ENCODE measurements at places on chromosomes 3 and 15.

- DNase-seq, result no peak
Observed at GRCh38 chr15:74784426-74785193, 2.7 kb downstream of the CSK start.

DNA sequence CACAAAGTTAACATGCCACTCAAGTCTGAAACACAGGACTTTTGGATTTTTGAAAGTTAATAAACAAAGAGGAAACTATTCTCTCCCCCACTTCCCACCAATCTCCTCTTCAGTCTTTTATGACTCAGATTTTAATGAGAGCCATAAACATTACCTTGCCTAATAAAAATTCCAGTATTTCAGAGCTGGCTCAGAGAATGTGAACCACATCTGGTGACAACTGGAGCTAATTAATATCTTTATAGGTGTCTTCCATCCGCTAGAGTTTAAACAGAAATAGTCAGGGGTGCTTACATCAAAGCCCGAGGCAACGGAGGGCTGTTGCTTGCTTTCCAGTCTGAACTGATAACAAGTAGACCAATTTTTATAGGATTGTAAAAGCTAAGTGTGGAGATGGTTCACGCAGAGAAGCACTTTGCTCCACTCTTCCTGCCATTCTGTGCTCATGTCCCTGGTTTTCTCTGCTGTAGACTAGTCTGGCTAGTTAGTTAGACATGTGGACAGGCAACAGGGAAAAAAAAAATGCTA is 363.6 kb downstream of the NR2F2 start:
- no peak for DNase-seq

- no peak for DNase-seq
Observed at GRCh38 chr3:113275258-113275556, 63.9 kb downstream of the BOC start.

DNA sequence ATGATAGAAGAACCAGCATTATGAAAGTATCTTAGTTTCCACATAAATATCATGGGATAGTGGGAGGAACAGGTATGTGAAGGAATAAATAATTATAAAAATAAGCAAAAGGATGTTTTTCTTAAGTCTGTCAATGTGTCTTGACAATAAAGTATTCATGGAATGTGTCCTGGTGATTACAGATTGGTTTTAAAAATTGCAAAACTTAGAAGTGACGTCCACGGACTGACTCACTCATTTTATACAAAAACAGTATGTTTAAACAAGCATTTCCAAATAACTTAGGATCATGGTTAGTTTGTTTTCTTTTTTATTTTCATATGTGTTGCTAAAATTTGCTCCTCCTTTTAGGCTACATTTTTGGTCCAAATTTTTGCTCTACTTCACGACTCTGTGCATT is 687.0 kb upstream of the NECTIN3 start:
- no peak for DNase-seq

DNA sequence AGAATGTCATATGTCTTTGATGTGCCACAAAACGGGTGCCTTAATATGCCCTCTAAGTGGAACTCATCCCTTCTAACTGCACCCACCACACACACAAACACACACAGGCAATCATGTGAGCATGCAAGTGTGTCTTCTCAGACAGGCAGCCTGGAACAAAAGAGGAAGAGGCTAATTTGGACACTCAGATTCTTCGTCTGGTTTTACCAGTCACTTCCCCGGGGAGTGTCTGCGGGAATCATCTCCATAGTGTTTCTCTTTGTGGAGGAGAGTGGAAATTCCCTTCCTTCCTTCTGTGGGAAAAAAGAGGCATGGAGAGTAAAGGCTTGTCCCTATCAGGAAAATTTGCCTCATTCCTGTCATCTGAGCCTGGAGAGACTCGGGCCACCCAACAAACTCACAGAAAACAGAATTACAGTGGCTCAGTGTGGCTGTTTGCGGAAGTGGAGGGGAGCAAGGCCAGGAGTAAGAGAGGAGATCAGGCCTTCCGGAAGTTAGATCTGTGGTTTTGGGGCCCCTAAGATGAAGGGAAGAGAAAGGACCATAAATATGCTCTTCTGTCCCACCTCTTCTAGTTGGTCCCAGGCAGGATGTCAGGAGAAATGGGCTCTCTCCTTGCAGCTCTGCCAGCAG is 212.6 kb upstream of the SEMA6D start:
- DNase-seq, result no peak

- no peak for DNase-seq
Observed at GRCh38 chr3:129346695-129347457, 68.2 kb downstream of the HMCES start.

- DNase-seq, result no peak
Observed at GRCh38 chr3:32284443-32285212, 46.1 kb downstream of the CMTM8 start.

GRCh38 chr15:25989327-25989726 is 126.2 kb upstream of the ATP10A start:
- no peak for DNase-seq

DNA sequence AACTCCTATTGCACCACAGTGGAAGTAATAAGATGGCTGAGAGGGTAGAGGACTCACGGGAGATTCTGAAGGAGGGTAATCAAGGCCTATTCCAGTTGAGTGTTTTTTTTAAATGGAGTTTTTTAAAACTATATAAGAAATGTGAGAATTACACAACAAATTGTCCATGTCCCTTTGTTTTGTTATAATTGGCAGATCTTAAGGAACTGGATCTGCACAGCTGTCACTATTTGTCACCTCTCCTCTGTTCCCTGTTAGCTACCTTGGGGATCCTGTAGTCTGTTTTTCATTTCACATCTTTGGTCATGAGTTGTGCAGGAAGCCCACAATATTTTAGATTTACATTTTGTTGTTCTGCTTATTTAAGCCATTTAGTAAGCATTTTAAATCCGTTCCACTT is 77.3 kb upstream of the TSPAN3 start:
- no peak for DNase-seq

DNA sequence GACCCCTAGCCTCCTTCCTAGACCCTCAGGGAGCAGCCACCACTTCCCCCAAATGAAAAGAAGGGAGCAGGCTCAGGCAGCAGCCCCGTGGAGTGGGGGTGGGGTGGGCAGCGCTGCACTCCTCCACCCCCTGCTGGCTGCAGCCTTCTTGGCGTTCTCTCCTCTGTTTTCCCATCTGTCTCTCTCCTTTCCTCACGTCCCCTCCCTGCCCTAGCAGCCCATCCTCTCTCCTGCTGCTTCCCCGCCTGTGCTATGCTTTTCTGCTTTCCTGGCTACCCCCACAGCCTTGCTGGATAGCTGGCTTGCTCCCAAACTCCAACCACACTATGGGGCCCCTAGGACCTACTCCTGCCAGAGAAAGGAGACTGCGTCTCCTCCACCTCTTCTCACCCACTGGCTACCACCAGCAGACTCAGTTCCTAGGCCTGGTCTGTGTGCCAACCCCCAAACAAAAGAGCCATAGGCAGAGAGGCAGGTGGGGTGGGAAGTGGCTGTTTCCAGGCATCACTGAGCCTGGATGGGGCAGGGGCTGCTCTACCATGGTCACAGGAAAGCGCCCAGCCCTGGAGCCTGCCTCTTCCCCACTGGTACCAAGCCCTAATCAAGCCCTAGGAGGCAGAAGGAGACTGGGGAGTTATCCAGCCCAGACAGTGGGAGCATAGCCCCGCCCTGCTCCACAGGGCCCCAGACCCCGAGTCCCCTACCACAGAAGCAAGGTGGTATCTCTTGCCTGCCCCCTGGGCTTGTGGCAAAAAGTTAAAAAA is 3.4 kb upstream of the DISP2 start:
- no peak for DNase-seq

DNA sequence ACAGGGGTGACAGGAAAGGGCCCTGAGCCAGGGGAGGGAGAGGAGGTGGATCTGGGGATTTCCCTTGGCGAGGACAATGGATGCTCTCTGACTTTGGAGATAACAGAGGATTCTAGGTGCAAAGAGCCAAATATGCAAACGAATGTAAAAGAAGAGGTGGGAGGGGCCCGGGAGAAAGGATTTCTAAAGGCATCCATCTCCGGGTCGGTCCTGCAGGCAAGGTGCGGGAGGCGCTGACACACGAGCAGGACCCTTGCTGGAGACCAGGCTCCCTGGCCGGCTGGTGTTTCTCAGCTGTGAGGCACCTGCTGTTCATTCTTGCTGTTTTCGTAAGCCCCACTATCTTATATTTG is 115.2 kb upstream of the TLE3 start:
- DNase-seq, result no peak

DNA sequence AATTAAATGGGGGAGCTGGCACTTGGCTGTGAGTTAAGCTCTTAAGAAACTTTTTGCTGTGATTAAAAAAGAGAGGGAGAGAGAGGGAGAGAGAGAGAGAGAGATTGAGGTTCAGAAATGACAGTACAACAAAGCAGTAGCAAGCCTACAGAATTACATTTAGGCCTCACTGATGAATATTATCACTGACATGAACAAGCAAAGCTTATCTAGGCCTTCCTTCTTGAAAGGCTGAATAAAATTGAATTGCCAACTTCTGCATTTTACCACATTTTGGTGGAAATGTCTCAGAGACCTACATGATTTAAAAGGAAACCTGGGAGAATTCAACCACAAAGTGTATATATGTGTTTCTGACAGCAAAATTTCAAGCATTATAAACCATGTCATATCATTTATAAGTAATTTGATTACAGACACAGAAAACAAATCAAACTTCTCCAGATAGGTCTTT is 530.8 kb downstream of the SOX2 start:
- no peak for DNase-seq

- DNase-seq, result no peak
Observed at GRCh38 chr3:18403061-18403460, 22.1 kb downstream of the SATB1 start.

All from stimulated activated CD8-positive, alpha-beta memory T cell treated with anti-CD3 and anti-CD28 coated beads, Interleukin-15, amount 100 ng/mL, for 24 hours (primary cell).